Jurkat, Clone E6-1 (cell line): ENCODE measurements at places on chromosomes 2 and 18.

- no peak for DNase-seq
Measured at GRCh38 chr2:206555721-206556120, 86.6 kb upstream of the FAM237A start.

GRCh38 chr2:62287899-62288880, 92.3 kb downstream of the B3GNT2 start:
- DNase-seq: peak; percentile 58

DNA sequence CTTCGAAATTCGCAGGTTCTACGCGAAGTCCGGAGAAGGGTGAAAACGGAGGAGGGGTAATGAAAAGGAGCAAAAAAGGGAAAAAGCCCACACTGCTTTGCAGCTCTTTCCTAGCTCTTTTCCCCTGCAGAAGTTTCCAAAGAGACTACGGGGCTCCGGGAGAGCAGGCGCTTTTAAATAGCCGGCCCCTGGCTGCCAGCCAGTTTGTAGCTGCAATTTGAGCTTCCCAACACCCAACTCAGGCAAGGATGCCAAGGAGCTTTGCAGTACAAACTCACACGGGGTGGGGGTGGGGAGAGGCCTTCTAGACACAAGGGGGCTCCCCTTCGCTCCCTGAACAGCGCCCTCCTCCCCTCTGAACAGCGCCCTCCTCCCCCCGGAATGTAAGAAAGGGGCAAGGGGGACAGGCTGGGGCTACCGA, at the start of gene IGFBP5:
Gene IGFBP5, minus strand, starts transcription at position 149 of the 421 bp plus-strand sequence. CDS start 774 bp downstream, outside the sequence.
- DNase-seq: no peak

- DNase-seq: no peak
Measured at GRCh38 chr2:98691303-98691702, 39.6 kb downstream of the MGAT4A start.

DNA sequence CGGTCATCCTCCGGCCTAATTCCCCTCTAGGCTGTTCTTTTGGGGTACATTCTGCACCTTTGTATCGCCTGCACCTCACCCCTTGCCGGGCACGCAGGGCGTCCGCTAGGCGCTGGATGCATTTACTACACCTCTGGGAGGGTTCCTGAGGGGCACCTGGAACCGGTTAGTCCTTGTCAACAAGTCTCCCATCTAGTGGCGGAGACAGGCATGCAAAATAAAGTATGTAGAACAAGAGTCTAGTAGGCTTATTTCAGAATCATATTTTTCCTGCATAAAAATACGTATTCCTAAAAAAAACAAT, 705 bp upstream of the TEX261 start:
- DNase-seq: peak; percentile 75

- no peak for DNase-seq
Measured at GRCh38 chr2:26169226-26169625, 3.7 kb upstream of the GAREM2 start.
